Stimulated activated CD4-positive, alpha-beta T cell treated with anti-CD3 and anti-CD28 coated beads, Interleukin-15, amount 100 ng/mL, for 1 hour (primary cell): ENCODE measurements at places on chromosomes 1 and 21.

- DNase-seq, result no peak
Measured at GRCh38 chr1:173554089-173554488, 48.8 kb downstream of the SLC9C2 start.

DNA sequence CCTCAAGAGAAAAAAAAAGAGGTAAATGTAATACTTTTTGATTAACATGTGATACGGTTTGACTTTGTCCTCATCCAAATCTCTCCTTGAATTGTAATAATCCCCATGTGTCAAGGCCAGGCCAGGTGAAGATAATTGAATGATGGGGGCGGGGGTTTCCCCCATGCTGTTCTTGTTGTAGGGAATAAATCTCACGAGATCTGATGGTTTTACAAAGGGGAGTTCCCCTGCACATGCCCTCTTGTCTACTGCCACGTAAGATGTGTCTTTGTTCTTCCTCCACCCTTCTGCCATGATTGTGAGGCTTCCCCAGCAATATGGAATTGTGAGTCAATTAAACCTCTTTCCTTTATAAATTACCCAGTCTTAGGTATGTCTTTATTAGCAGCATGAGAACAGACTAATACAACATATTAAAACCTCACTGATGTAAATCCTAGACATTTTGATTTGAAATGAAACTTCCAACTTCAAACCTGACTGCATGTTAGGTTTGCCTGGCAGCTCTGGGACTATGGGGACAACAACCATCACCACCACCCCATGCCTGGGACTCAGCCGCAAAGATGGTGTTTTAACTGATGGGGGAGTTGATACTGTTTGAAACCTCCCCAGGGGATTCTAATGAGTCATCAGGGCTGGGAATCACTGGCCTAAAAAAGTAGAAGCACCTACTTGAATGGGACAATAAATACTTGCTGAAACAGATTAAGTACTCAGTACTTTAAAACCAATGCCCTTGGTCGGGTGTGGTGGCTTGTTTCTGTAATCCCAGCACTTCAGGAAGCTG lies 32.8 kb upstream of the BACH1 start:
- DNase-seq, result no peak

- DNase-seq, result no peak
Measured at GRCh38 chr21:41536076-41536826, 28.3 kb upstream of the TMPRSS2 start.

DNA sequence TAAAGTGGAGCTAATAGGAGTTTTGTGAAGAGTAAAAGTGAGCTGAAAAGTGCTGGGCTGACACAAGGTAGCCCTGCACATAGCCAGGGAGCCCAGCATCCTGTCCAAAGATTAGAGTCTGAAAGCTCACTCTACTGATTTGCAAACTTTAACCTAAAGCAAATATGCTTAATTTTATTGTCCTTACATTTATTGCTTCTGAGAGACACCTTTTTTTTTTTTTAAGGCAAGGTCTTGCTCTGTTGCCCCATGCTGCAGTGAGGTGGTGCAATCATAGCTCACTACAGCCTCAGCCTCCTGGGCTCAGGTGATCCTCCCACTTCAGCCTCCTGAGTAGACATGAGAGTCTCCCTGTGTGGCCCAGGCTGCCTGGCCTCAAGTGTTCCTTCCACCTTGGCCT lies 16.5 kb downstream of the MGST3 start:
- DNase-seq, result no peak

DNA sequence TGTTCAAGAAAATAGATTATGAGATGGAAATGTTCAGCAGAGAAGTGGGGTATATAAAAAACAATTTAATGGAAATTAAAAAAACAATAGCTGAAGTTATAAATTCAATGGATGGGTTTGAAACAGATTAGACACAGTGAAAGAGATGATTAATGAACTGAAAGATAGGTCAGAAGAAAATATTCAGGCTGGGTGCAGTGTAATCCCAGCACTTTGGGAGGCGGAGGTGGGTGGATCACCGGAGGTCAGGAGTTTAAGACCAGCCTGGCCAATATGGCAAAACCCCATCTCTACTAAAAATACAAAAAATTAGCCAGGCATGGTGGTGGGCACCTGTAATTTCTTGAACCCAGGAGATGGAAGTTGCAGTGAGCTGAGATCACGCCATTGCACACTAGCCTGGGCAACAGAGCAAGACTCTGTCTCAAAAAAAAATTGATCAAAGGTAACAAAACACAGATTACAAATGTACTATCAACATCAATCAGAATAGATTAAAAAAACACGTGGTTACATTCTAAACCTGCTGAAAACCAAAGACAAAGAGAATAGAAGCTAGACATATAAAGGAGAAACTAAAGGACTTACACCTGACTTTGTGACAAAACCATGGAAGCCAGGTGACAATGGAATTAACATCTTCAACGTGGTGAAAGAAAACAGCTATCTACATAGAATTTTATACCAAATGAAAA lies 4.8 kb upstream of the SUMO3 start:
- no peak for DNase-seq

DNA sequence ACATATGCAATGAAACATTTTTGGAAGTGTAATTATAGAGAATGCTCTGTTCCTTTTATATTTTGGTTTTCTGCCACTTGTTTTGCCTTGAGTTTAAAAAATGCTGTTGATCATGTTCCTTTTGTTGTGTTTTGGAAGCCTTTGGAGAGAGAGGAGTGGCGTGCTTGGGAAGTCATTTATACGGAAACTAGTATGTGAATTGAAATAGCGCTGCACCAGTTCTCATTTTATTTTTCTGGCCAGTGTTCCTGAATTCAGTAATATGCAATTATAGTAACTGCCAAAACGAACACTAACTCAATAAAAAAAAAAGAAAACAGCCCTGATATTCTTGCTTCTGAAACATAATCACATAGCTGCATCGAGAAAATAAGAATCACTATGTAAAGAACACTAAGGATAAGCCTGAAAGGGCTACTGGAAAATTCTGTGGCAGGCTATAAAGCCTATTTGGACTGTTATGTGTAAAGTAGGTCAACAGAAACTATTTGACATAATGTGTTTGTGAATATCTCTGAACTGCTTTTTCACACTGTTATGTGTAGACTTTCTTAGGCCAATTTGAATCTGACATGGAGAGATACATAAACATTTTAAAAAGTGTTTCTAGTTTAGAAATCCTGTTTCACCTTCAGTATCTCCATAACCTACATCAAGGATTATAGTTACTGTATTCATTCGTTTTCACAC lies 742.0 kb downstream of the KCNT2 start:
- DNase-seq, result no peak

GRCh38 chr1:1032424-1032823 lies 12.5 kb downstream of the AGRN start:
- DNase-seq, result no peak

DNA sequence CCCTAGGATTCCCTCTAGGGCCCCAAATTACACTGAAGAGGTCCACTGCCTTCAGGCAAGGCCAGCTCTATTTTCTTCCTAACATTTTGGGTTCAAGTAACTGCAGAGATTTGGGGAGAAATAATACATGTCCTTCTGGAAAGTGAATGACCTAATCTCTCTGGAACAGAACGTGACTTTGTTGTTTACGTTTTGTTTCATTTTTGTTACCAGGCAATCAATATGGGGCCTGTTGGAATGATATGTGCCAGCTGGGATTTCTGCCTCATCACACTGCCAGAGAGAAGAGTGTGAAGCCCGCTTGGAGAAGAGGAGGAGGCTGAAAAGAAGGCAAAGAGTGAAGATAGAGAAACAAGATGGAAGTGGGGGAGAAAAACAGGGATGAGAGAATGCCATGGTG lies 116.7 kb downstream of the FASLG start:
- DNase-seq, result no peak

- DNase-seq, result no peak
Measured at GRCh38 chr1:205690122-205690756, 9.9 kb upstream of the SLC45A3 start.

DNA sequence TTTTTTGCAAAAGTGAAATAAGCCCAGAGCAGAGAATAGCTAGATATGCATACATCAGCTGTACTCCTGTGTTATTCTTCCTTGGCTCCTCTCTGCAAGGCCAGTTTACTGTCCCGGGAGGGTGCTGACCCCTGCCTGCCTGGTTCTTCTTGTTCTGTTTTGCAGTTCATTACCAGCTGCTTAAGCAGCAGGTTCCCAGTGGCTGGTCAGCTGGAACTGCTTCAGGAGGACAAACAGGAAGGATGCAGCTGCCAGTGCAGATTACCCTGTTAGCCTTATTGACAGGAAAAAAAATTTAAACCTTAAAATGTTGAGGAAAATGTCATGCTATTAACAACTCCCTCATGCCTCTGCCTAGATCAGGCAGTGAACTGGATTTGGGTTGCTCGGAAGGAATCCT lies 16.0 kb upstream of the LRIG2 start:
- no peak for DNase-seq

DNA sequence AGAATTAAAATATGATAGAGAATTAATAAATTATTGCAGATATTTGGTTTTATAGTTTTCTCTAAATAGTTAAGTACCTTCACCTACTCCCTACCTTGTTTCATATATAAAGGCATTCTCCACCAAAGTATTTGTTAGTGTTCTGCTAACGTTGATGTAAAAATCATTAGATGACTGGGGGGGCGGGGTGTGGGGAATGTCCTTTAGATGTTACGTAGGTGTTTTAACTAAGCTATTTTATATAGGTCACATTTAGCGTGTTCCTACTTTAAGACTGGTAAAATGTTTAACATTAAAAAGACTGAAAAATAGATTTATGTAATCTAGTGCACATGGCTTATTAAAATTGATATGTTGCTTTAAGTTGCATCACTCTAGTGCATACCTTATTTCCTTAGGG lies 48.6 kb downstream of the PTPRC start:
- no peak for DNase-seq

DNA sequence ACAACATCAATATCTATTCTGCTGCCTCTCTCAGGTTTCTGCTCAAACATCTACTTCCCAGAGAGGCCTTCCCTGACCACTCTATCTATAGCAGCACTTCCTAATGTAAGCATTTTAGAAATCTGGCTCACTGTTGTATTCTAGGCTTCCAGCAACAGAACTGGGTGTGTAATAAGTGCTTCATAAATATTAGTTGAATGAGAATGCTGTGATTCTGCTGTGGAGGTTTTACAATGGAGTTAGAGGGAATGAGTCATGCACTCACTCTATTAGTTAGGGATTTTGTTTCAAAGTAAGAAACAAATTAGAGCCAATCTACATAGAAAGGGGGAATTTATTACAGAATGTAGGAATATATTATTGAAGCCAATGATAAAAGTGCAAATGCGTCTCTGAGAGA lies 38.6 kb upstream of the SLC35F3 start:
- DNase-seq, result no peak

DNA sequence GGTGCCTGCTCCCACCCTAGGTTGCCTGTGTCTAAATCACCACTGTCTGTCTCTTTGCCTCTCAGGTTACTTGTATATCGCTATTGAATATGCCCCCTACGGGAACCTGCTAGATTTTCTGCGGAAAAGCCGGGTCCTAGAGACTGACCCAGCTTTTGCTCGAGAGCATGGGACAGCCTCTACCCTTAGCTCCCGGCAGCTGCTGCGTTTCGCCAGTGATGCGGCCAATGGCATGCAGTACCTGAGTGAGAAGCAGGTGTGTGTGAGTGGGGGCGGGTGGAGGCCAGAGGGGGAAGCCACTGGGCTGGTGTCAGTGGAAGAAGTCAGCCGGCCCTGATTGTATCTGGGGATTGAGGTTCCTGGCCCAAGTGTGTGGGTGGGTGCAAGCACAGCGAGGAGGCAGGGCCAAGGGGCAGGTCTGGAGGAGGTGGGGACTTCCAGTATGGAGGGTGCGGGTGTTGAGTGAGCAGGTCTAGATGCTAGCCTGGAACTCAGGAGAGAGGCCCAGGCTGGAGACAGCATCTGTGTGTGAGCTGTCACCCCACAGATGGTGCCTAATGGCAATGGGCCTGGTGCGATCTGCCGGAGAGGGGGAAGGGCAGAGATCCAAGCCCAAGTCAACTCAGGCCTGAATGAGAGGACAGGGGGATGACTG lies 17.2 kb downstream of the TIE1 start:
- no peak for DNase-seq

- DNase-seq, result no peak
Measured at GRCh38 chr1:205495237-205495823, 9.1 kb upstream of the CDK18 start.

GRCh38 chr1:109256971-109257681 lies 7.8 kb downstream of the CELSR2 start:
- DNase-seq, result no peak

DNA sequence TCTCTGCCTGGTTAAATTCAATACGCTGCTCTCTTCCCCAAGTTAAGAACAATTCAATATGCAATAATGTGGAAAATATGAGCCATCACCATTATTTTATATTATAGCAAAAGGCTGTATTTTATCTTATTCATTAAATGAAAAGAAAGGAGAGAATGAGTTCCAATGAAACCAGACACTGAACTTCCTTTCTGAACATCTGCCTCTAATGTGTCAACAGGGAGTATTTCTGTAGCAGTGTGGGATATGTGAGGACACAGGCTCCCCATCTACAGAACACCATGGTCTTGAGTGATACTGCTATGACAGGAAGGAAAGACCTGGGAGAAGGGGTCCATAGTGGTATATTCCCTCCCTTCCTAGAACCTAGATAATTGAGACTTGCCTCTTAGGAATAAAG lies 46.3 kb downstream of the CASQ2 start:
- no peak for DNase-seq

- no peak for DNase-seq
Measured at GRCh38 chr1:54342742-54343687, 63.2 kb downstream of the SSBP3 start.

DNA sequence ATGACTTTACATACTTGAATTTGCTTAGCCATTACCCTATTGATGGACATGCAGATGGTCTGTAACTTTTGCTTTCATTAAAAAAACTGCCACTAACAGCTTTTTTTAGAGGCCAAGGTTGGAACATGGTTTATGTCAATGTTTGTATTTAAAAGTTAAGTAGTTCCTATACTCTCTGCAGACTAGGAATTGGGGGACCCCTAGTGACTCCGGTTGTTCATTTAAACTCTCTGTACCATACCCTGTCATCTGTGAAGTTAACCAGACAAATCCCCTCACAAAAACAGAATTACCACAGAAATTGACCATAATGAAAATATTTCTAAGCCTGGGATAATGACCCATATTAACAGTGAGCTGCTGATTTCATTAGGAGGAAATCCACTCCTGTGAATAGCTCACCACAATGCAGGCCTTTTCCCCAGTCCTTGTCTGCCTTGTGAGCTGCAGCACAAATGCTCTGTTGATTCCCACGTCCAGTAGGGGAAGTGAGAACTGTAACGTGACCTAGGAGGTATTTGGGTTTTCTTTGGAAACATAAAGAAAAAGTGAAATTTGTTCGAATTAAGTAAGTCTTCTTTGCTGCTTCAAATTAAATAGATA lies 30.2 kb upstream of the CD101 start:
- DNase-seq, result no peak

- no peak for DNase-seq
Measured at GRCh38 chr21:18499761-18500376, 96.3 kb upstream of the TMPRSS15 start.

GRCh38 chr1:248816042-248816851 lies 9.5 kb downstream of the SH3BP5L start:
- DNase-seq, result no peak
